Activated CD4-positive, alpha-beta T cell treated with anti-CD3 and anti-CD28 coated beads for 24 hours (primary cell): ENCODE measurements at places on chromosomes 1 and 21.

DNA sequence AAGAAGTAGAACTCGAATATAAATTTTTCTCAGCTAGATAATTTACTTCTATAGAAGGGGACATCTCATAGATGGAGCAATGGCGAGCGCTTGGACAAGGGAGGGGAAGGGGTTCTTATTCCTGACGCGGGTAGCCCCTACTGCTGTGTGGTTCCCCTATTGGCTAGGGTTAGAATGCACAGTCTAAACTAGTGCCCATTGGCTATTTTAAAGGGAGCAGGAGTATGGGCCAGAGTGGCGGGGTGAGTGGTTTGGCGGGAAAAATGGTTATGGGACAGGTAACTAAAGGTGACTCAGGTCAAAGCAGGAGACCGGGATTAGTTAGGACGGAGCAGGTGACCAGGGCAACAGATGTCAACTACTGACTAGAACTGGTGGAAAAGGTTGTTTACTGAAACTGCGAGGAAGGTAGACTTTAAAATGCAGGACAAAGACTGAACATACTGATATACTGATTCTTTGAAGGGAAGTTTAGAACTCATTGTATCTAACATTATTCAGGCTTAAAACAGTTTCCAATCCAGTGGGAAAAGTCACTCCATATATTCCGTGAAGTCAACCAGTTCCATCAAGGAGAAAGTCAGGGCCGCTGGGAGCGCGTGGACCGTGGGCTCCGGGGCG is 940 bp upstream of the ATAD3A start:
- no peak for DNase-seq

- DNase-seq = no peak
These were observed 2.4 kb downstream of the SPRTN start for GRCh38 chr1:231340328-231341013.

DNA sequence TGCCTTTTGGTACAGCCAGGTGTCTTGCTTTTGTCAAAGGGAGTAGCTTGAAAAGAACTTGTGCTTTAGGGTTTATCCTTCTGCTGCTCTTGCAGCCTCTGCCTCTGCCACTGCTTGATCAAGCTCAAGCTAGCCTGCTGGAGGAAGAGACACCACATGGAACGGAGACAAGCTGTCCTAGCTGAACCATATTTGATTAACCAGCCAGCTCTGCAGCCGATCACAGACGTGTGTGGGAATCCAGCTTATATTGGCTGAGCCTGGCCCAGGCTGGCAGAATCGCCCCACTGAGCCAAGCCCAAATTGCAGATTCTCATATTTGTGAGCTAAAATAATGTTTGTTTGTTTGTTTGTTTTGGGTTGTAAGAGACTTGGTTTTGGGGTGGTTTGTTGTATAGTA is 18.7 kb upstream of the FAM78B start:
- no peak for DNase-seq

DNA sequence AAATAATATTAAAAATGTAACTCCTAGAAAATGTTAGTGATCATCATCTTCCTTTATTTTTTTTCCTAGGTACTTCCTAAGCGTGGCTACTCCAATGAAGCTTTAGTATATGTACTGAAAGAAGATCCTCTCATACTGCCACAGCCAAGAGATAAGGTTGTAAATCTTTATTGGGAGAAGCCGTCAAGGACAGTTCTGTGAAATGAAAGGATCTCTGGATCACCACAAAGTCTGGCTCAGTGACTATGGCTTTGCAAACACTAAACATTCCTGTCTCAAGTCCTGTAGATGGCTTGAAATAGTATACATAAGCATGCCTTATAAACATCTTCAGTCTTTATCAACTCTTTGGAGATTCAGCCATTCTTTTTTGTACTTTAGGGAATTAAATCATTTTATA is 61.2 kb upstream of the DPH5 start:
- no peak for DNase-seq

DNA sequence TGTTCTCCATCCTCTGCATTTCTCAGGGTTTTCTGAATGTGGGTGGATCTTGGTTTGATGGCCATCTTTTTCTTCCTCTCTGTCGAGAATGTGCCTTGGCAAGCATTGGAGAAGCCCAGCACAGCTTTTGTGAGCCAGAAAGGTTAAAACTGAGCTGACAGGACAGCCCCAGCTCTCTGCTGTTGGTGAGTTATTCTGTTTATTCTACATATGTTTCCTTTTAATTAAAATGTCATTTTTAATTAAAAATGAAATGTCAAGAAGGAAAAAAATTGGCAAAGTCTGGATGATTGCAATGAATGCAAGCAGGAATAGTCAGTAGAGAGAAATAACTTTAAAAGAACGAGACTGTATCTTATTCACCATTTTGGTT is 325.8 kb downstream of the PTBP2 start:
- no peak for DNase-seq

- no peak for DNase-seq
These were observed 12.0 kb upstream of the PHLDA3 start for GRCh38 chr1:201481004-201481380.

GRCh38 chr1:9721606-9722377 is 70.3 kb downstream of the PIK3CD start:
- DNase-seq = peak; percentile 65

DNA sequence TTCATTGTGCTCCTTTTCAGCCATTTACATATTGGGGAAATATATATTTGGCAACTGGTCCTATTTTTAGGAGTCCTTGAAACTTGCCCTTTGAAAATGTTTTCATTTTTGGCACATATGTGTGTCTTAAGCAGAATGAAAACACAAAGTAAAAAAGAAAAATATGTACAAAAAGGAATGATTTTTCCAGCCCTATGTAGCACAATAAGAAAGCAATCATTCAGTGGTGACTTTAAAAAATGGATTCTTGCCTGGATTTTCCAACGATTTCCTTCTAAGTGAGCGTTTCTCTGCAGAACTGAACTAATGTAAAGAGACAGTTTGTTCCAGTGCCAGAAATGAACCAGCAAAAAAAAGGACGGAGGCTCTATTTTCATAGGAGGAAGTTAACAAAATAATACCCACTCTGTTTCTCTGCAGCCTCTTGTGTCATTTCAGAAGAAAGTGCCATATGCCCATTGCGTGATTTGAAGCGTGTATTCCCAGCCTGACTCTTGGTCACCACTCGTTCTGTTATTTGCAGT is 340.1 kb downstream of the SETD4 start:
- DNase-seq = no peak

DNA sequence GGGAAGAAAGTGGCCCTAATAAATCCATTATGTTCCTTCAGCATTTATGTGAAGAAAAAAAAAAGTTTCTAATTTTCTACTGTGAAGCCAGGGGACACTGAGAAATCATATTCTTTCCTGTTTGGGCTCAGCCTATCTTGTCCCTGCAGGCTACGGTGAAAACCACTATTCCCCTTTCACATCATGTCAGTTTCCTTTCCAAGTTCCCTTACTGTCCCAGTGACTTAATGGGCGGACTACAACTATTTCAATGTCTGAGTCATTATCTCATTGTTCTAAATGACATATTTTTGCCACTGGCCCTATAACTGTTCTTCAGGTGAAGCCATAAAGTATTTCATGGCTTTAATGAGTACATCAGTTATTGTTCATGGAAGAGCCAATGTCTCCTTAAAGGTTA is 71.3 kb upstream of the BEND5 start:
- no peak for DNase-seq

DNA sequence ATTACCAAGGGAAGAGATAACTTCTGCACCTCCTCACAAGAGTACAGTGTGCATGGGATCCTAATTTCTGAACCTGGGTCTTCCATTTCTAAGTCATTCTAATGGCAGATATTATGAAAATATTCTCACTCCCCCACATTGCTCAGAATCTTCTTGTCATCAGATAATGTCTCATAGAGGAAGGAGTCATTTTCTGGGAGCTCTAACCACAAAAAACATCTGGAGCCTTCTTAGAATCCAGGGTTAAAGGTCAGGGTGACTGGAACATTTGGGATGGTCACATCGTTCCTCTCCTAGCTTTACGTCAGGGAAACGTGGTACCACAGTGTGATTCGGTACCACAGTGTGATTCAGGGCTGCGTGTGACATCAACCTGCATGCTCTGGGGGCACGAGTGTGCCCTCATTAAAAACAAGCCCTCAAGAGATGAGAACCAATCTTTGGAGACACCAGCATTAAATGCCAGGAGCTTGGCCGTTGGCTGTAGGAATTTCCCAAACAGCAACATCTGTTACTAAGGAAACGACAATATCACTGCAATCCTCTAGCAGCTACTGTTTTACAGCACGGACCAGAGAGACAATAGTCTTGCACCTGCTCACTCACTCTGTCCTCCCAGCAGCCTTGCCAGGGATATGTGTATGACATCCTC is 179.1 kb downstream of the PSMG1 start:
- no peak for DNase-seq

- DNase-seq = no peak
These were observed 10.5 kb downstream of the EIF3I start for GRCh38 chr1:32232558-32233304.

- DNase-seq = no peak
These were observed 36.2 kb downstream of the B3GALNT2 start for GRCh38 chr1:235468004-235468403.

DNA sequence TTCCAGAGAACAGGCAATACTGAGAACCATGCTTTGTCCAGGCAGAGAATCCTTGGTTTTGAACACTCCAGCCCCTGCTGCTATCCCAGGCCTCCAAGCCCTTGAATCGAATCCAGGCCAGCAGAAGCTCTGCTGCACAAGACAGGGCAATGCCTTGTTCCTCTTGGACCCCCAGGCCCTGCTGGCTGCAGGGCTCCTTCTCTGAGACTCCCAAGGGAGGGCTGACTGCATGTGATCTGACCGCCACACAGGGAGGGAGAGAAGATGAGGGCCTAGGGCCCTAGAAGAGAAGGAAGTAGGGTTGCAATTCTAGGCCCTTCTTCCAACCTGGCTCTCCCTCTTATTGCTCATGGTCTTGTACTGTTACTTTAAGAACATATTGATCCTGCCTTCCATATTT is 160.6 kb upstream of the EDN2 start:
- DNase-seq = no peak

- DNase-seq = no peak
These were observed 10.9 kb upstream of the SSBP3 start for GRCh38 chr1:54417123-54417522.

- DNase-seq = no peak
These were observed 385.8 kb upstream of the DUSP10 start for GRCh38 chr1:222127526-222128152.

DNA sequence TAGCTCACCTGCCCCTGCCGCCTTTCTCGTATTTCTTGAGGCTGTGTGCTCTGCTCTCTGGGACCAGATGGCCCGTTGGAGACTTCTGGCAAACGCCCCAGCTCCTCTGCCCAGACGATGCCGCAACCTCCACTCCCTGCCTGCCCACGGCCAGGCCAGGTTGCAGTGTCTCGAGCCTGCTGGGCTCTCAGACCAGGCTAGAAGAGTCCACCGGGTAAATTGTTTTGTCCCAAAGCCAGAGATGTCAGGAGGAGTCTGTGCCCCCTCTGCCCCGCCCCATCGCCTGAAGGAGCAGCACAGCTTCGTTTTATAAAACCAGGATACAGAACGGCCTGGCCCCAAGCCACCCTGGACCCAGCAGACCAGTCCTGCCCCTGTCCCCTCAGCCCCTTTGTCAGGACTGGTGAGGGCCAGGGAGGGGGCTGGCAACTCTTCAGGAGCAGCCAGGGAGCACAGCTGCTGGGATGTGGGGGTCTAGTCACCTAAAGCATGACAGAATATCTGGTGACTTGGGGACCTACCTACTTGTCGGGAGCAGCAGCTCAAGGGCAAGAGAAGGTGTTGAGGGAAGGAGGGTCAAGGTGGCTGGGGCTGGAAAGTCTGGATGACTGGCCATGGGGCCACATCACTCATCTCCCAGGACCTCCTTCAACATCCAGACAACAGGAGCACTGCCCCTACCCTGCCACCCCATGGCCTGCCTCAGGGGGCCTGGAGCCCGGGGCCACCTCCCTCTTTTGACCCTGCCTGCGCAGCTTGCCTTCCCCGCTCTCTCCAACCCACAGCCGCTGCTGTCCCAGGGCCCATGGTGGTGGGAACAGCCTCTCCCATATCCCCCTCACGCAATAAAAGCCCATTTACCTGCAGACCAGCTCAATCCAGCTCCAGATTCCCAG is 33.9 kb upstream of the LBR start:
- no peak for DNase-seq

- no peak for DNase-seq
These were observed 87.9 kb upstream of the SERTAD4 start for GRCh38 chr1:210144736-210145135.

- no peak for DNase-seq
These were observed 777 bp downstream of the NUDT17 start for GRCh38 chr1:145846201-145846612.

DNA sequence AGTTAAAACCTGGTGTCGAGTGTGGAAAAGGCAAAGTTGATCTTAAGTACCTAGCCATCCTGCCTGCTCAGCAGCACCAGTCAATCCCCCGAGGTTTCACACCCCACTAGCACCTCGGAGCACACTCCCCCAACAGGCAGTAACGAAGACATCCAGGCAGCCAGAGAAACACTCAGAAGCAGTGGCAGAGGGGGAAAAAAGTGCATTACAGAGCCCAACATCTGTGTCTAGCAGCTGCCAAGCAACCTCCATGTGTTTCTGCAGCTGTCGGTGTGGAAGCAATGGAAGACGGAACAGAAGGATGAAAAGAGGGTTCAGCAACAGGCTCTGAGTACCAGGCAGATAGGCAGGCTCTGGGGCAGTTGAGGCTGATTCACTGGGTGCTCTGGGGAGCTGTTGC is 73.4 kb upstream of the PROX1 start:
- no peak for DNase-seq

DNA sequence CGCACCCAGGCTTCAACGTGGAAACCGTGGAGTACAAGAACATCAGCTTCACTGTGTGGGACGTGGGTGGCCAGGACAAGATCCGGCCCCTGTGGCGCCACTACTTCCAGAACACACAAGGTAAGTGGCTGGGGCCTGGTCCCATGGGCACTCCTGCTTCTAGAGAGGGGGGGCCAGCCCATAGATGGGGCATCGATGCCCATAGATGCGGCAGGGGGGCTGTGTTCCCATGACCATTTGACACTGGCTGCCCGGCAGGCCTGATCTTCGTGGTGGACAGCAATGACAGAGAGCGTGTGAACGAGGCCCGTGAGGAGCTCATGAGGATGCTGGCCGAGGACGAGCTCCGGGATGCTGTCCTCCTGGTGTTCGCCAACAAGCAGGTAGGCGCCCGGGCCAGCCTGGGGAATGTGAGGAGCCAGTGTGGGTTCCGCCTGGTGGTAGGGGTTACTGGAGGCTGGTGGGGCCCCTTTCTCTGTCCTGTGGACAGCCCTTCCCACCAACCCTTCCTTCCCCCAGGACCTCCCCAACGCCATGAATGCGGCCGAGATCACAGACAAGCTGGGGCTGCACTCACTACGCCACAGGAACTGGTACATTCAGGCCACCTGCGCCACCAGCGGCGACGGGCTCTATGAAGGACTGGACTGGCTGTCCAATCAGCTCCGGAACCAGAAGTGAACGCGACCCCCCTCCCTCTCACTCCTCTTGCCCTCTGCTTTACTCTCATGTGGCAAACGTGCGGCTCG is 5.6 kb downstream of the C1orf35 start:
- no peak for DNase-seq
